ENCODE measurements at places on chromosomes 3 and 15.

- no peak for DNase-seq
These were observed 39.3 kb downstream of the IL1RAP start for GRCh38 chr3:190552969-190553759.

DNA sequence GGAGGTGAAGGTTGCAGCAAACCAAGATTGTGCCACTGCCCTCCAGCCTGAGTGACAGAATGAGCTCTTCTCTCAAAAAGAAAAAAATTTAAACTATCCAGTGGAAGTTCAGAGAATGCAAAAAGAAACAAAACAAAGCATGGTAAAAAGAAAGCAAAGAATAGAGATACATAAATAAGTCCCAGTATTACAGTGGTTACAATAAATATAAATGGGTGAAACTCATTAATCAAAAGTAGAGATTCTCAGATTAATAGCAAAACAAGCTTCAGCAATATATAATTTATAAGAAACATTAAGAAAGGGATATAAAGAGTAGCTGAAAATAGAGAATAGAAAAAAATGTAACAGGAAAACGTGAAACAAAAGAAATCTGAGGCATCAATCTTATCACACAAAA is 23.6 kb upstream of the GHSR start:
- DNase-seq, result no peak

GRCh38 chr3:111737706-111738086 is 121.4 kb upstream of the PHLDB2 start:
- no peak for DNase-seq

- DNase-seq, result no peak
These were observed 6.0 kb downstream of the KLF15 start for GRCh38 chr3:126351086-126351770.

- DNase-seq, result no peak
These were observed 245.3 kb downstream of the DTWD1 start for GRCh38 chr15:49865925-49866757.

DNA sequence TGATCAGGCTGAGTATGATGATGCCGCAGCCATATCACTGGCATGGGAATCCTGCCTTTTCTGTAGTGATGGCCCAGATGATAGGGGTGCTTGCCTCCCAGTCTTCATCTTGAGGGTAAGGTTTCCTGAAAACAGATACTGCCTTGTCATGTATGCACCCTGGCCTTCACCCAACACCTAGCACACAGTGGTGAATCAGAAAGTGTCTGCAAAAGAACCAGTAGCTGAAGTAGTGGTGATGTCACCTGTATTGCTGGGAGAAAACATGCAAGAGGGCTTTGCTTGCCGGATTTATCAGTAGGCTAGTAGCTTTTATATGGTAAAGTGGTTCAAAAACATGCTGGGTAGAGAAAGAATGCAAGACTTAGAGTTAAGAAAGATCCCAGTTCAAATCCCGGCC is 419.8 kb upstream of the WNT5A start:
- no peak for DNase-seq

DNA sequence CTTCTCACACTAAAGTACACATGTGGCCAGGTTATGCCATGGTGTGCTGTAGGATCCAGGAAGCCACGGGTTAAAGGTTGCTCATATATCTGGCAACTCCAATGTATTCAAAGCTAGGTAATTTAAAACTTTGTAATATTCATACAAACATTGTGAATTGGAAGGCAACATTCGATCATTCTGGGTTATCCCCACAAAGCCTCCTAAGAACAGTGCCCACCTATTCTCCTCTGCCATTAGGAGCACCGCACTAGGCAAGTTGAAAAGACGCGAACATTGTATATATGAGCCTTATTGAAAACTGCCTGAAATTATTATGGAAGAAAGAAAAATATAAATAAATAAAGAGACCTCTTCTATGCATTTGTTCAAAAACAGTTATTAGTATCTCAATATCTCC is 228.2 kb downstream of the IGSF11 start:
- DNase-seq, result no peak

GRCh38 chr15:90004252-90004651 is 3.1 kb downstream of the ZNF710 start:
- DNase-seq, result no peak

GRCh38 chr15:25597571-25597970 is 158.7 kb upstream of the UBE3A start:
- no peak for DNase-seq

DNA sequence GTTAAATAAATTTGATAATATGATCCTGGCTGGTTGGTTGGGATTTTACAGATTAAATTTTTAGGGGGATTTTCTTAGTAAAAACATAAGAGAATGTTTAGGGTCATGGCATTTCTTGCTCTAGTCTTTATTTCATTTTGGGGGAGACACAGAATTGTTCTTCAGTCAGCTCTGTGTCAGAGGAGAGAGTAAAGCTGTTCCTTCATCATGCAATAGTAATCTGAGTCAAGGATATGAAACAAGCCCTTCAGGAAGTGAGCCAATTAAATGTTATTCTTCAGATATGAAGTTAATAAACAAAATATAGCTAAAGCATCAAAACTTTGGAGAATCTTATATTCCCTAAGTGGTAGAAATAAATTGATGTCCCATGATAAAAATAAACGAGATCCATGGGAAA is 22.9 kb upstream of the SLC4A7 start:
- no peak for DNase-seq

- no peak for DNase-seq
These were observed 39.5 kb upstream of the CHRNB4 start for GRCh38 chr15:78680431-78681075.

DNA sequence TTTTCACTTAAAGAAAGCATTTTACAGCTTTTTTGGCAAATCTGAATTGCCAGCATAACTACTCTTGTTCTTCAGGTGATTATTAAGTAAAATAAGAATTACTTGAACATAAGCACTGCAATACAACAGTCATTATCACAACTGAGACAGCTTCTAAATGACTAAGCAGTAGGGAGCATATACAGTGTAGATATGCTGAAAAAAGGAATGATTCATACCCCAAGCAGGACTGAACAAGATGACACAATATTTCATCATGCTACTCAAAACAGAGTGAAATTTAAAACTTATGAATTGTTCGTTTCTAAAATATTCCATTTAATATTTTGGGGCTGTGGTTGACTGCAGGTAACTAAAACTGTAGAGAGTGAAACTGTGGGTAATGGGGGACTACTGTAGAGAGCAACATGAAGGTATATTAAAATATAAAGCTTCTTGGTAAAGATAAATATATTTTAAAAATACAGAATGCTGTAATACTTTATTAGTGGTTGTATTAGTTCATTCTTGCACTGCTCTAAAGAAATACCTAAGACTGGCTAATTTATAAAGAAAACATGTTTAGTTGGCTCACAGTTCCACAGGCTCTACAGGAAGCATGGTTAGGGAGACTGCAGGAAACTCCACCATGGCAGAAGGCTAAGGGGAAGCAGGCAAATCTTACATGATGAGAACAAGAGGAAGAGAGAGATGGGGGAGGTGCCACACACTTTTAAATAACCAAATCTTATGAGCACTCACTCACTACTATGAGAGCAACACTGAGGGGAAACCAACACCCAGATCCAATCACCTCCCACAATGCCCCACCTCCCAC is 84.8 kb downstream of the DCLK3 start:
- DNase-seq, result no peak

- DNase-seq, result no peak
These were observed 25.0 kb downstream of the ANXA2 start for GRCh38 chr15:60372756-60373155.

GRCh38 chr3:29088579-29088978 is 192.3 kb upstream of the RBMS3 start:
- DNase-seq, result no peak
